ENCODE measurements at places on chromosomes 6 and 20. TPM values are rescaled to one million over a fixed set of nuclear protein-coding genes. Genes with fewer than 3 reads are reported as not detected.

DNA sequence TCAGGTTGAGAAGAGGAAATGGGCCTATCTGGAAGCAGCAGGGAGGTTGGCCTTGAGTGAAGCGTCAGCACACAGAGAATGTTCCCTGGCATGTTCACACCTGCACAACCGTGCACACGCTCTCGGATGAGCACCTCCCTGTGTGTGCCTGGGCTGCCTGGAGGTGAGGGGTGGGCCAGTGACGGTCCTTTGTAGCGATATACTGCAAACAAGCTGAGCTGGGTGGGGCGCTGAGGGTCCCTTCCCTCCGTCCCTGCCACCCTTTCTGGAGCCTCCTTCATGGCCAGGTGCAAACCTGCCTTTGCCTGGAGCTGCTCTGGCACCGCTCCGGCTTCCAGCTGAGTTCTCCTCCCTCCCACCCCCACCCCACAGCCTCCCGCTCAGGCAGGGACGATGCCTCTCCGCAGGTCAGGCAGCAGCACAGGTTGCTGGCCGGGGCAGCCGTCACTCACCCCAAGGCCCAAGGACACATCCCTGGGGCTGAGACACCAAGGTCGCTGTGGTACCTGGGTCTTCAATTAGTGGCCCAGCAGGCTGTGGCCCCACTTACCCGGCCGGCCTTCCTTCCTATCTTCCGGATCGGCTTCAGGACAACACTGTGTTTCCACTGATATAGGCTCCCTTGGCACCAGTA is 111.6 kb downstream of the ERMARD start:
- DNase-seq = no peak

DNA sequence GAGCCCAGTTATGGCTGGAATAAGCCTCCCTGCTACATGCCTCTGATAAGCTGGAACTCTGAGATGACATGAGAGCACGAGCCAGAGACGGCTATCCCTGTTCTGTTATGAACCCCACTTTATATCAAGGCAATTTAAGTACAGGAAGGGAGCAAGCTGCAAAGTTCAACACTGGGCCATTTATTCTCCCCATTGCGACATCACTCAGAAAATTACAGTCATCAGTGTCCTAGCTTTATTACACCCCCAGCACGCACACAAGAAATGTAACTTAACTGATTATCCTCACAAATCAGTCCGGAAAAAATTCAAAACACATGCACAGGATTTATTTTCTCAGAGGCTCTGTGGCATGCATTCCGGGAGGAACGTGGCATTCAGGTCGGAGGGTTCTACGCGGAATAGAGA is 125.3 kb upstream of the SLC2A12 start:
- DNase-seq = no peak

- no peak for DNase-seq
These were observed 19.3 kb downstream of the UST start for GRCh38 chr6:148765898-148766808.

DNA sequence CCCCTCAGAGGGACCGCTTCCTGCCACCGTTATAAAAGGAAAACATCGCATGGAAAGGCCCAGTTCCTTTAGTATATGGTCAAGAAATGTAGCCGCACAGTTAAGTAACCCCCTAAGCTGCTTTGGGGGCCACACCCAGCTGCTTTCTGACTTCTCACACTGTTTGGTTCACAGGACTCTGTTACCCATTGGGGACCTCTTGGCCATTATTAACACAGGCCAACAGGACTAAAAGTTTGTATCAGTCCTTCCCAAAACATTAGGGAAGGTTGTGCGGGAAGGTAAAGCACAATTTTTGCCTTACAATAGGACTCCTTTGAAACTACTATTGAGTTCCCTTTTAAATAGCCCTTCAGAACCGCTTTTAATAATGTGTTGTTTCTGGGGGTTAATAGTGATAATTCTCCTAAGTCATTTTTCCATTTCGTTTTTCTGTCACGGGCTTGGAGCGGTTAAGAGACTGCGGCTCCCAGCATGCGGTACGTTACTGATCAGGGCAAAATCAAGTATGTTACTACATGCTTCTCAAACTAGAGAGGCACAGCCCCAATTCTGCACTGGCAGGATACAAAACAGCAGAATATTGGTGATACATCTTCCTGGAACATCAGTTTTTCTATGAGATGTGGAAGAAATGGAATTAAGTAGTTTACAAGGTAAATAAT is 668 bp upstream of the RPP40 start:
- DNase-seq = no peak

DNA sequence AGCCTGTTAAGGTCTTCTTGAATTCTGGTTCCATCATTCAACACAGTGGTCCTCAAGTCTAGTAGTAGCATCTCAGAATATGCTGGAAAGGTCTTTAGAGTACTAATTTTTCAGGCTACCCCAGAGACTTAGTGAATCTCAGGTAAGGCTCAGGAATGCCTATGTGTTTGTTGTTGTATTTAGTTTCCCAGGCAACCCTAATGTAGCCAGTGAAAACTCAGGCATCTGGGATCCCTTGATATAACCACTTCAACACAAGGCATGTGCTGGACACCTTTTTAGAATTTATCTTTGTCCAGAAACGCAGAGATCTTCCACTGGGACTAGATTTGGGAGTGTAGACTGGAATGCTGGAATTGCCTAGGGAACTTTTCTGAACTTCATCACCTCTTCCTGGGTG is 597.9 kb upstream of the FLRT3 start:
- no peak for DNase-seq

GRCh38 chr6:14147891-14148290 is 30.3 kb downstream of the CD83 start:
- DNase-seq = no peak

DNA sequence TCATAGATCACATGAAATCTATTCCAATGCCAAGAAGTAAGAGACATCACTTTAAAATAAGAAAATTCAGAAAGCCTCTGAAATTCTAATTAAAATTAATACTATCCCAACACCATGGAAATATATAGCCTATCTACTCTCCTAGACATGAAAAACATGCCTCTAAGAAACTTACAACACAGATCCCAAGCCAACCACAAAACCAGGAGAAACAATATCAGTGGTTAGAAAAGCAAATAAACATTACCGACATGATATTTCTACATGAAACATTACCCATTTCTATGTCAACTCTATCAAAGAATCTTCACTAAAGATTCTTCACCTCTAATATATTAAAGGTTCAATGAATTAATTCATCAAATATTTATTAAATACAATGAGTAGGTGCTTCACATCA is 4.8 kb downstream of the EPB41L2 start:
- DNase-seq = no peak

DNA sequence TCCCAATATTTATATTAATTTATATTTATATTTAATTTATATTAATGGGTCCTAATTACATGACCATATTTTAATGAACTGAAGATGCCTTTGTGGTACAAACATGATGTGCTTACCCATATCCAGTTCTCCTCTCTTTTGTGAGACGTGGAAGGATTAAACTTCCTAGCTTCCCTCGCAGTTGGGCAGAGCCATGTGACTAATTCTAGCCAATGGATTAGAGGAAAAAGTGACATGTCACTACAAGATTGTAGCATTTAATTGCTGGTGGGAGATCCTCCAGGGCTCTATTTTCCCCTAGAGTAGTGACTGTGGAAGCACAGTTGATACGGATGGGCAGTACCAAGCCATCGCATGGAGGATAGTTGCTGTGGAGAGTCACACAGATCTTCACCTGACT is 4.8 kb upstream of the SOBP start:
- DNase-seq = no peak

Gene DCDC2
- 0.62 TPM for total RNA-seq

Gene FHL5
- not detected for total RNA-seq

Gene GINS1
- 42.6 TPM for total RNA-seq

Gene MLIP
- total RNA-seq = 0.81 TPM

Gene RIPPLY2
- total RNA-seq = not detected

Gene MYMX
- total RNA-seq = not detected

Gene KIF13A
- 22.9 TPM for total RNA-seq

Measured in A172 (cell line).